Uterine smooth muscle cell (primary cell): ENCODE measurements at places on chromosomes 7 and 10. TPM values are rescaled to one million over a fixed set of nuclear protein-coding genes. Genes with fewer than 3 reads are reported as not detected.

The LRIT1 gene
- total RNA-seq, result not detected in 2 replicates

The METTL27 gene
- 26.5 and 51.5 TPM in 2 replicates for total RNA-seq

The CLEC2L gene
- not detected in 2 replicates for total RNA-seq

The PIK3CG gene
- not detected in 2 replicates for total RNA-seq

The CDH23 gene
- under 0.01 and 0.12 TPM in 2 replicates for total RNA-seq

The ADAM12 gene
- 40.8 and 119 TPM in 2 replicates for total RNA-seq

The GNG11 gene
- total RNA-seq, result 63.4 and 106 TPM in 2 replicates

The CXCL12 gene
- 16.2 and 25.2 TPM in 2 replicates for total RNA-seq

The PAPOLB gene
- 0.11 and 0.12 TPM in 2 replicates for total RNA-seq

The SPDYE6 gene
- total RNA-seq, result 0.25 TPM in 1 of 2 replicates, not detected in the other
